Calu3 (cell line): ENCODE measurements at places on chromosomes 11 and 22.

- no peak for DNase-seq
Measured at GRCh38 chr11:61963282-61964057, 4.0 kb downstream of the FTH1 start.

DNA sequence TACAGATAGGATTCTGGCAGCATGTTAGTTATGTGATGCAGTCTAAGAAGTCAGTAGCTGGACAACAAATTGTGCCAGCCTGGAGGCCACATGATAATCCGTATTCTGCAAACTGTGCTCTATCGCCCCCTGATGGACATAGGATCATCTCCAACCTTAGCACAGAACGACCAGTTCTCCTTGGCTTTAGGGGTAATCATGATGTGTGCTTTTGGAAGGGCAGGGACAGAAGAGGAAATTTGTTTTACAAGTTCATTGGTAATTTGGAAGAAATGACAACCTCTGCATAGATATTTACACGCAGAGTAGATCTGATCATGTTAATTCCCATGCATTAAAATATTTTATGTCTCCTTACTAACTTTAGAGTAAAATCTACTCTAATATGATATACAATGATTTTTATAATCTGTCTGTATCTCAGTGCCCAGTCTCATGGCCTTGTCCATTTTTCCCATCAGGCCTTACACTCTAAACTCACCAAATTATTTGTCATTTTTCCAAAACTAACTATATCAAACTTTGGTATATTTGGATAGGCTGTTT lies 12.1 kb downstream of the OR10D3 start:
- peak; percentile 38 for DNase-seq

GRCh38 chr22:41096841-41097240 lies 4.4 kb downstream of the EP300 start:
- DNase-seq: no peak

- DNase-seq: no peak
Measured at GRCh38 chr11:125075900-125076317, 12.8 kb downstream of the SLC37A2 start.

GRCh38 chr11:105162506-105162905 lies 22.9 kb upstream of the CARD18 start:
- no peak for DNase-seq

DNA sequence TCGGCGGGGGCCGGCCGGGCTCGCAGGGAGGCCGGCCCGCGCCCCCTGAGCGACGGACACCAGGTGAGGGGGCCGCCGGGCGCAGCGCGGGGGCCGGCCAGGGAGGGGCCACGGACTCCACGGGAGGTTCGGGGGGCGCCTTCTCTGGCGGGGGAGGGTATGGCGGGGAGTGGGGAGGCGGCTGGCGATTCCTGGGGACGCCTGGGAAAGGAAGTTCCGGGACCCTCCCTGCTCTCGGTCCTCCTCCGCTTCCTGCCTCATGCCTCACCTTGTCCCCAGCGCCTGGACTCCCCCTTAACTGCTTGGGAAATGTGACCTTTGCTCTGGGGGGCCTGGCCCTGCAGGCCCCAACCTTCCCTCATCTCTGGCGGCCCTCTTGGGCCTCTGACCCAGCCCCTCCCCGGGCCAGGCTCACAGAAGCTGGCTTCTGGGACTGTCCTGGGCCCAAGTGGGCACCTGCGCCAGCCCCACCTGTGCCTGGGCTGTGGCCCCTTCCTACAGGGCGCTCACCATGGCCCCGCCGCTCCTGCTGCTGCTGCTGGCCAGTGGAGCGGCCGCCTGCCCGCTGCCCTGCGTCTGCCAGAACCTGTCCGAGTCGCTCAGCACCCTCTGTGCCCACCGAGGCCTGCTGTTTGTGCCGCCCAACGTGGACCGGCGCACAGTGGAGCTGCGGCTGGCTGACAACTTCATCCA lies 516 bp downstream of the LRFN4 start:
- peak; percentile 14 for DNase-seq
